ENCODE measurements at places on chromosomes 12 and 14. TPM values are rescaled to one million over a fixed set of nuclear protein-coding genes. Genes with fewer than 3 reads are reported as not detected.
A peak's percentile ranks its signal among the peaks of the same experiment; 100 is the strongest.

The NFATC4 gene
- 3.7 TPM for total RNA-seq

The ACVR1B gene
- total RNA-seq: 10.3 TPM

The LGR5 gene
- not detected for total RNA-seq

The ANKLE2 gene
- total RNA-seq: 54.3 TPM

The DNAJC22 gene
- 0.62 TPM for total RNA-seq

The CLEC2D gene
- 2.2 TPM for total RNA-seq

The EAPP gene
- 19.0 TPM for total RNA-seq

The LBHD2 gene
- total RNA-seq: not detected

The IKZF4 gene
- 16.0 TPM for total RNA-seq

The GALNT4 gene
- 3.4 TPM for total RNA-seq

The KCNMB4 gene
- total RNA-seq: 0.11 TPM

The LRRIQ1 gene
- not detected for total RNA-seq

- no peaks in the 10 kb centered on the region for H3K27me3 ChIP-seq
- no peaks in the 10 kb centered on the region for H3K4me1 ChIP-seq
- H3K4me3 ChIP-seq: no peak overlapping the region
- H3K27ac ChIP-seq: no peak overlapping the region
Observed at GRCh38 chr12:14723763-14724162, 27.4 kb upstream of the GUCY2C start.

DNA sequence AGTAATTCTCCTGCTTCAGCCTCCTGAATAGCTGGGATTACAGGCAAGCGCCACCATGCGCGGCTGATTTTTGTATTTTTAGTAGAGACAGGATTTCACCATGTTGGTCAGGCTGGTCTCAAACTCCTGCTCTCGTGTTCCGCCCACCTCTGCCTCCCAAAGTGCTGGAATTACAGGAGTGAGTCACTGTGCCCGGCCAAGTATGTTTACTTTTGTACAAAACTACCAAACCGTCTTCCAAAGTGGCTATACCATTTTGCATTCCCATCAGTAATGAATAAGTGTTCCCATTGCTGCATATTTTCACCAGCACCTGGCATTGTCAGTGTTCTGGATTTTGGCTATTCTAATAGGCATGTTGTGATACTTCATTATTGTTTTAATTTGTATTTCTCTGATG is 8.4 kb upstream of the KRT6A start:
- no peak overlapping the region for H3K4me3 ChIP-seq
- H3K27me3 ChIP-seq: no peaks in the 10 kb centered on the region
- H3K4me1 ChIP-seq: no peaks in the 10 kb centered on the region
- H3K27ac ChIP-seq: no peak overlapping the region
- H3K36me3 ChIP-seq: no peaks in the 10 kb centered on the region

GRCh38 chr12:110825530-110825929 is 21.3 kb upstream of the CCDC63 start:
- H3K36me3 ChIP-seq: no peaks in the 10 kb centered on the region
- no peak overlapping the region for H3K27ac ChIP-seq

DNA sequence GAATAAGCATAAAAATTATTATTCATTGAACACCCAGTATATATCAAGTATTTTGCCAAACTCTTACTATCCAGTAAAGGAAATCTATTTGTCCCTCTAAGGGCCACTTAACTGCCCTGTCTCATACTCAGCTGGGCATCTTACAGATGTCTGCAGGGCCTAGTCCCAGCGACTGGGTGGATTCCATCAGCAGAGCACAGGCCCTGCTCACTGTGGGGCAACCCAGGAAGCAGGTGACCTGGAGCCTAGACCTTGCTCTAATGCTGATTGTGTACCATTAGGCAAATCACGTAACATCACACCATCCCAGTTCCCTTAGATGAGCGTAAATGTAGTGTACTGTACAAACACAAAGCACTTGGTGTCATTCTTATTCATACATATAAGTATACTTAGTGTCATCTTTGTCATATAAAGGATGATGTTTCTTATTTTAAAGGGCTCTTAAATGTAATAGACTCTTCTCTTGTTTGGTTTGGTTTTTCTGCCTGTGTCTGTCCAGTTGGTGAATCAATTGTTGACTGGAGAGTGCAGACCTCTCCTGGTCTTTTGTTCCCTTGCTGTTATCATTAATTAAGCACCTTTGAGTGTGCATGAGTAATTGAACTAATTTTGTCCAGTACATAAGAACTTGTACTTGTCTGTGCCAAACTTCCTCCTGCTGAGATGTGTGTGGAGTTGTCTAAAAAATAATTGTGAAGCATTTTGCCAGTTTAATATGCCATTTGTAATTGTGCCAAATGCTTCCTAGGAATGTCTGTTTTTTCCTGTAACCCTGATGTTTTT is 49.3 kb downstream of the RAB35 start:
- H3K36me3 ChIP-seq: no peaks in the 10 kb centered on the region
- no peak for DNase-seq
- peaks cover 43% of the 10 kb centered on the region for H3K27me3 ChIP-seq
- no peaks in the 10 kb centered on the region for H3K4me1 ChIP-seq
- H3K4me3 ChIP-seq: no peak overlapping the region
- H3K27ac ChIP-seq: no peak overlapping the region

- peaks cover 42% of the 10 kb centered on the region for H3K27me3 ChIP-seq
- H3K27ac ChIP-seq: no peak overlapping the region
- no peak overlapping the region for H3K4me3 ChIP-seq
Observed at GRCh38 chr14:90062127-90062794, 467 bp downstream of the KCNK13 start.

- H3K4me1 ChIP-seq: no peaks in the 10 kb centered on the region
- H3K36me3 ChIP-seq: no peaks in the 10 kb centered on the region
- DNase-seq: no peak
- H3K27me3 ChIP-seq: no peaks in the 10 kb centered on the region
Observed at GRCh38 chr14:34340025-34340625, 121.9 kb downstream of the SPTSSA start.

GRCh38 chr12:31682136-31682962 is 22.9 kb downstream of the ETFBKMT start:
- H3K4me1 ChIP-seq: no peaks in the 10 kb centered on the region
- H3K27ac ChIP-seq: no peak overlapping the region
- H3K4me3 ChIP-seq: no peak overlapping the region
- peak; percentile 73 for DNase-seq

DNA sequence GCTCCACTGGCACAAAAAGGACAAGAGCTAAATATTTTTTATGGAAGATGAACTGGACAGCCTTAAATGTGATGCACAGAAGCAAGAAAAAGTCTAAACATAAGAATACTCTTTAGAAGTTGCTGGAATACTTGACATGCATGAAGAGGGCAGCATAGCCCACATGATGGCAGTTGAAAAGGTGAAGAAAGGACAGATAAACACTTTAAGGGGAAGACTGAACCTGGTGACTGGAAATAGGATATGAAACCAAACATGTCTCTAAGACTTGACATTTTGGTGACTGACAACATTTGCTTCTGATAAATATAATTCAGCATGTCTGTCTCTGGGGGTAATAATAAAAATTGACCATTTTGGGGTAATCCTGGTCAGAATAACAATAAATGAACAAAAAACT is 273.1 kb downstream of the CCDC91 start:
- no peaks in the 10 kb centered on the region for H3K4me1 ChIP-seq
- H3K27ac ChIP-seq: no peak overlapping the region
- no peaks in the 10 kb centered on the region for H3K36me3 ChIP-seq
- no peaks in the 10 kb centered on the region for H3K27me3 ChIP-seq
- no peak for DNase-seq

- no peaks in the 10 kb centered on the region for H3K4me1 ChIP-seq
- H3K27ac ChIP-seq: no peak overlapping the region
- H3K36me3 ChIP-seq: no peaks in the 10 kb centered on the region
- H3K27me3 ChIP-seq: no peaks in the 10 kb centered on the region
- DNase-seq: no peak
Observed at GRCh38 chr12:79415321-79415720, 275.4 kb downstream of the PAWR start.

DNA sequence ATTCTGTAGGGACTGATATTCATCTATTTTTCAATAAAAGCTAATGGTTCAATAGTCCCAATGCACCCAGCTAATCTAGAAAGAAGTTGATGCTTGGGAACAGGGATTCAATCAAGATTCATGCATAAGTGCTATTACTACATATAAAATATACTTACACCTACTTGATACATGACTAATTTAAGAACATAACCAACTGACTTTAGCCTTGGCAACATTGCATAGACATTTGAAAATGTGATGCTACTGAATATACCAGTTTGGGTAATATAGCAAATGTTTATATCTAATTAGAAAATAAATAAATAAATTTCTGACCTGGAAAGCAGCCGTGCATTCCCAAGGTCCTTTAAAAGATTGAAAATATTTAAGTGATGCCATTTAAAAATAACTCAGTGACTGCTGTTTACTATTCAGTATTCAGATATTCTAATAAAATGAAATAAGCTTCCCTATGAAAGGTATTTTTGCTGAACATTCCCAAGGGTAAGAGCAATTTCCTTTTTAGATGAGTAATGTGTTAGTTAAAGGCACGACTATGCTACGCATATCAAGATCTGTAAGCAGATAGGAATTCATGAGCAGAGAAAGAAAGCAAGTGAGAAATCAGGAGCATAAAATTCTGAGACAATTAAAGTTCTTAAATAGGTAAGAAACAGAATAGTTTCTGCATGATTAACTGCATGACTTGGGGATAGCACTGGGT is 160.6 kb upstream of the SYT1 start:
- H3K36me3 ChIP-seq: no peaks in the 10 kb centered on the region
- no peak for DNase-seq
- no peak overlapping the region for H3K4me3 ChIP-seq
- H3K4me1 ChIP-seq: no peaks in the 10 kb centered on the region

DNA sequence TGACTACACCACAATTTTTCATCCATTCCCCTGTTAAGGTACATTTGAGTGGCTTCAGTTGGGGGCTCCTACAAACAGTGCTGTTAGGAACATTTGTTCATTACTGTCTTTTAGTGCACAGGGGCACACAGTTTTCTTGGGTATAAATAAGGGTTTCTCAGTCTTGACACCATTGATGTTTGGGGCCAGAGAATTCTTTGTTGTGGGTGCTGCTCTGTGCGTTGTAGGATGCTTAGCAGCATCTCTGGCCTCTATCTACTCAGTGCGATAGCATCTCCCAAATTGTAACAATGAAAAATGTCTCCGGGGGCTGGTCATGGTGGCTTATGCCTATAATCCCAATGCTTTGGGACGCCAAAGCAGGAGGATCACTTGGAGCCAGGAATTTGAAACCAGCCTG is 153.0 kb upstream of the MYL2 start:
- H3K4me3 ChIP-seq: no peak overlapping the region
- DNase-seq: no peak
- H3K27me3 ChIP-seq: peaks cover 43% of the 10 kb centered on the region
- H3K4me1 ChIP-seq: no peaks in the 10 kb centered on the region
- H3K36me3 ChIP-seq: no peaks in the 10 kb centered on the region

DNA sequence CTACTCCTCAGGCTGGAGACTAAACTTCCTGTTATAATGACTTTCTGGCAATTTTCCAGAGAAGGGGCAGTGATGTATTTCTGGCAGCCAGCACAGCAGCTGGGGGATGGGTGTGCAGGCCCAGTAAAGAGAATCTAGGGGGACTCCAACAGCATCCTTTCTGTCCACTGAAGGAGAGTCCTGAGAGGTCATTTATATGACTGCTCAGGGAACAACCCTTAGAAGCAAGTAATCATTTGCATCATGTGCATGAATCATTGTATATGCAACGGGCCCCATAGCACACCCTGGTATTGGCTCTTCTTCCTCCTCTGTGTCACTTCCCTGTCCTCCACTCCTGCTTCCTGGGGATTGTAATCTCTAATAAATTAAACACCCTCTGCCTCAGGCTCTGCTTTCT is 493.8 kb downstream of the RPS29 start:
- H3K27me3 ChIP-seq: no peaks in the 10 kb centered on the region
- H3K27ac ChIP-seq: no peak overlapping the region
- no peak for DNase-seq
- H3K36me3 ChIP-seq: no peaks in the 10 kb centered on the region
- H3K4me1 ChIP-seq: no peaks in the 10 kb centered on the region
- no peak overlapping the region for H3K4me3 ChIP-seq

- H3K4me3 ChIP-seq: no peak overlapping the region
- no peaks in the 10 kb centered on the region for H3K27me3 ChIP-seq
- H3K36me3 ChIP-seq: no peaks in the 10 kb centered on the region
- peak; percentile 58 for DNase-seq
Observed at GRCh38 chr14:103209054-103209453, 85.8 kb downstream of the TNFAIP2 start.

DNA sequence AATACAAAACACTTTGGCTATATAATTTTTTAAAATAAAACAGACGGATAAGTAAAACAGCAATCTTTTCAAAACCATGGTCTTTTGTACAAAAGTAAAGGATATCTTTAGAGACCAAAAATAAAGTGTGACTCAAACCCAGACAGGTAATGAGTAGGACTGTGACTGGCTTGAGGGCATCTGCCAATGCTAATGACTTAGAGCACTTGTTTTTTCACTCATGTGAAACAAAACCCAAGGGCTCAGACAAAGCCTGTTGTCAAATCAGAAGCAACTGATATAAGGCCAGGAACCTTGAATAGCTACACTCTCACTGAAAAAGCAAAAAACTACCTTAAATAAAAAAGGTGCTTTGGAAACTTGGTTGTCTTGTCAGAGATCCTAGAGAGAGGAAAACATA is 357.4 kb downstream of the TMEM117 start:
- H3K4me1 ChIP-seq: no peaks in the 10 kb centered on the region
- no peak overlapping the region for H3K4me3 ChIP-seq
- H3K27me3 ChIP-seq: no peaks in the 10 kb centered on the region
- DNase-seq: no peak
- H3K27ac ChIP-seq: no peak overlapping the region

GRCh38 chr12:19120795-19121194 is 8.7 kb upstream of the PLEKHA5 start:
- no peaks in the 10 kb centered on the region for H3K27me3 ChIP-seq
- no peak for DNase-seq
- H3K4me3 ChIP-seq: no peak overlapping the region

GRCh38 chr14:50954811-50955372 is 10.6 kb upstream of the PYGL start:
- H3K4me1 ChIP-seq: no peaks in the 10 kb centered on the region
- H3K27me3 ChIP-seq: no peaks in the 10 kb centered on the region
- no peak overlapping the region for H3K4me3 ChIP-seq
- peak; percentile 19 for DNase-seq

DNA sequence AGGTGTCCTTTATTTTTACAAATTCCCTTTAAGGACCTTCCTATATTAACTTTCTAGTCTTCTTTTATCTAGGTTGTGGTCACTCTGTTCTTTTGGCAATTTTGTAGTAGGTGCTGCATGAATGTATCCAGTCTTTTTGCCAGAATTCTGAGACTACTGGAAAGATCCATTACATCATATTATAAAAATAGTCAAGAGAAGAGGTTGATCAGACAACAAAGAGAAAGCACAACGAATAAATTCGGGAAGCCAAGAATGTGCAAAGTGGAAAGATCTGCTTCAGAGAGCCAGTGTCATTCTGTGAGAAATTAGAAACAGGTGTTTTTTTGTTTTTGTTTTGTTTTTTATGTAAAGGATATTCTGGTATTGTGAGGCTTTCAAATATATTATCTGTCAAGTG is 15.8 kb upstream of the SLC16A7 start:
- no peaks in the 10 kb centered on the region for H3K27me3 ChIP-seq
- H3K36me3 ChIP-seq: no peaks in the 10 kb centered on the region

Data from K562 (cell line).